ENCODE measurements at places on chromosomes 1 and 21.

DNA sequence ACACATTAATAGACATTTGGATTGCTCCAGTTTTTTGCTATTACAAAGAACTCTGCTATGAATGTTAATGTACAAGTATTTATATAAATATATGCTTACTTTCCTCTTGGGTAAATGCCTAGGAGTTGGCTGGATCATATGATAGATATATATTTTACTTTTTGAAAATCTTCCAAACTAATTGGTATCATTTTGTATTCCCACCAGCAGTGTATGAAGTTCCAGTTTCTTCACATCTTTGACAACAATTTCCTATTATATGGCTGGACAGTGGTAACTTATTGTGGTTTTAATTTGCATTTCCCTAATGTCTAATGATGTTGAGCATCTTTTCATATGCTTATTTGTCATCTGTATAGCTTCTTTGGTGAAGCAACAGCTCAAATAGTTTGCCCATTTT lies 23.8 kb upstream of the DIPK1A start:
- DNase-seq, result no peak

DNA sequence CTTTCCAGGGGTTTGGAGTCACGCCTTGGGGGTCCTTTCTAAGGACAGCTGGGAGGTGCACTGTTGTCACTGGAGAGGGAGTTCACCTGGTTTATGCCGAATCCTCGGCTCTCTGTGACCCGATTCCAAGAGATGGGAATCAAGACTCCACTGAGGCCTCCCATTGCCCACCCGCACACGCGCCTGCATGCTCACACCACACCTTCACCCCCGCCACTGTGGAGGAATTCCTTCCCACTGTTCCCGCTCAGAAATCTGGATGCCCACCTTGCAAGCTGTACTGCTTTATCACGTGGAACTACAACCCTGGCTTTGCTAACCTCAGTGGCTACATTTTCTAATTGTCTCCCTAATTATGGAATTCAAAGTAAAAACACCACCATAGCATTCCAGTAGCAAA lies 29.2 kb downstream of the PGBD5 start:
- no peak for DNase-seq

GRCh38 chr1:11525151-11525505 lies 46.2 kb downstream of the DISP3 start:
- no peak for DNase-seq

- DNase-seq, result no peak
These were observed 32.2 kb downstream of the VASH2 start for GRCh38 chr1:212982430-212983152.

GRCh38 chr1:93503163-93503562 lies 55.2 kb downstream of the FNBP1L start:
- DNase-seq, result no peak

DNA sequence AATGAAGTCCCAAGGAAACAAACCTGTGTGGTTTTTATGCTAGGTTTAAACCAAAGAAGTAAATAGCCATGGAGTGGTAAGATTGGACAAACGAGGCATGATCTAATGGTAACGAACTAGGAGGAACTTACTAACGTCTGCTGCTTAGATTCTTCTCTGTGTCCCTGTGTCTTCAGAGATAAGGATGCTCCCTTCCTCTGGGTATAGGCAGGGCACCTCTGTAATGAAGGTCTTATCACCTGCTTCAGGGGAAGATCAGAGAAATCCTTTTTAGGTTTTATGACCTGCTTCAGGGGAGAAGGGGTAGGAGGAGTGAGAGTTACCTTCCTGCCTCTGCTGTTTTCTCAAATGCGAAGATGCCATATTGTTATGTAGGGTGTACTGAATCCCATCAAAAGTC lies 214.9 kb upstream of the L1TD1 start:
- DNase-seq, result no peak

- no peak for DNase-seq
These were observed 224.1 kb downstream of the SLC45A1 start for GRCh38 chr1:8541961-8542521.

DNA sequence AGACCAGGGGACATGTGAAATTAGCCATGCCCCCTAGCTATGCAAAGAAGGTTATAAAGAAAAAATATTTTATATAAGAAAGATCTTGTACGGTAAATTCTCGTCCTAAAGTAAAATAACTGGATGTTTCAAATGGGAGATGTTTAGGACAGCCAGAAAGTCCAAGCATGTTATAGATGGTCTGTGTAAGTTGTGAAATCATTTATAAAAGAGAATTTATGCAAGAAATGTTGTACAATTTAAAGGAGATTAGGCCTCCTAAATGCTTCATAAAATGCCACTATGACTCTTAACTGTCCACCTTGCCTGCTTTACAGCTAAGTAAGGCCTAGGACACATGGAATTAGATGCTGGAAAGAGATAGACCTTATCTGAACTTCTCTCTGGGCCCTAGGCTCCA lies 118.1 kb upstream of the POGK start:
- DNase-seq, result no peak

DNA sequence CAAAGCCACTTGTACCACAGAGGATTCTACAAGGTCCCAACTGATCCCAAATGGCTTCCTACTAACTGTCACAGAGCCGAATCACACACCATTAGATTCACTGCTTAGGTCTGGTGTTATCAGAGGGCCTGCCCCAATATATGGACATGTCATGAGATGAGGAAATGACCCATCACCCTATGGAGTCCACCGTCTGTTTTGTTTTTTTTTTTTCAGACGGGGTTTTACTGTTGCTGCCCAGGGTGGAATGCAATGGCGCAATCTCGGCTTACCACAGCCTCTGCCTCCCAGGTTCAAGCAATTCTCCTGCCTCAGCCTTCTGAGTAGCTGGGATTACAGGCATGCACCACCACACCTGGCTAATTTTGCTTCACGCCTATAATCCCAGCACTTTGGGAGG lies 83.8 kb upstream of the ETS2 start:
- no peak for DNase-seq

DNA sequence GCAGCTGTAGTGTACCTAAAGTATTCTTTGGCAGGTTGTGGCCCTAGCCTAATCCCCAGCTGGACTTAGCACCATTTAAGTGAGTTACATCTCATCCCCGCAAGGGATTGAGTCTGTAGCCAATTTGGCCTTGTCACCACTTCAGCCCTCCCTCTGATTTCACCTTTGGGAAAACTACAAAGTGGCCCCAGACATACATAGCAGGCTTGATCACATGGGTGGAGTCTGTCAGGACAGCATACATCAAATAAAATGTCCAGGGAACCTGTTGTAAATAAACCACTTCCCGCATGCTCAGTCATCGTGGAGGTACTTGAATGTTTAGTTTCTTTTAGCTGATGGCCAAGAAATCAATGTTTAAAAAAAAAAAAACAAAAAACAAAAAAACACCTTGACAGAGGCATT lies 142.5 kb downstream of the DHRS3 start:
- DNase-seq, result no peak

- DNase-seq, result peak; percentile 12
These were observed 1.1 kb downstream of the MIA3 start for GRCh38 chr1:222618880-222619596.

DNA sequence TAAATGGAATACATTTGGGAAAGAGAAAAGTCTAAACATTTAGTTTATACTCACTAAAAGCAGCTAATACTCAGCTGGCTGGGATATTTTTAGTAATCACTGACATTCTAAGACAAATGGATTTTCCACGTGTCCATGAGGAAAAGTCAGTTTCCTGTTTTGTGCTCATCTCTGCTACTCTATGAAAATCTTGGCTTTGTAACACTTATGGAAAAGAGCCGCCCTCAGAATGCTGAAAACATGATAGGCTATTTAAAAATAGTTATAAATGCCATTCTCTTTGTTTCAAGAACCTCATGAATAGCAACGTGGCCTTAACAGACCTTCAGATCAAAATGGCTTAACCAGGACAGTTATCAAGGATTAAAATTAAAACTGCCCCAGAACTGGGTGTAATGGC lies 29.9 kb downstream of the MRAP start:
- no peak for DNase-seq

DNA sequence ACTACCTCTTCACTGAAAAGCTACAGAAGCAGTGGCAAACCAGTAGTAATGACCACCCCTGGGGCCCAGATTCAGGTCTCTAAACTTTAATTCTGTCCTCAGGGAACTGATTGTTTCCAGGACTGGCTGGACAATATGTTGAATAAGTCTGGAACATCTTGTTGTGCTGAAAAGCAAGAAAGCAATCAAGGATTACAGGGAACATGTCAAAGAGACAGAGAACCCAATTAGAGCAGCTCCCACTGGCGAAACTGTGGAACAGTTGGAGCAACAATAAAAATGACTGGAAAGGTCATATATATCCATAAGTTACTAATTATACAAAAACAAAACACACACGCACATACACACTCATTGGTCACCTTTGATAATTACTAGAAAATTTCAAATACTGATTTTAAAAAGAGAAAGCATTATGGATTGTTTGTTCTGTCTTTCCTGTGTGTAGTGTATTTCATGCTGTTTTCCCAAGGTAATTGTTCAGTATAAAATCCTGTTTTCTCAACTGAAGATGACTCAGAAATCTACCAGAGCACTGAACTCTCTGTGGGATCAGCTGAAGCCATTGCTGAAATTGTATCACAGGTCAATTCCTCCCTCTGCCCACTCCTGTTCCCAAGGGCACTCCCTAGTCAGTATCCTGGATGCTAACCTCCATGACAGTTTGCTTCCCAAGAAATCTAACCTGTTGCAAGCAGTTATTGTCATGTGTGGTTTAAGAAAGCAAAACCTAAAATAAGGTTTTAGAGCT lies 83.6 kb upstream of the RGS1 start:
- DNase-seq, result no peak

- DNase-seq, result no peak
These were observed 314.0 kb downstream of the NTNG1 start for GRCh38 chr1:107454791-107455190.

DNA sequence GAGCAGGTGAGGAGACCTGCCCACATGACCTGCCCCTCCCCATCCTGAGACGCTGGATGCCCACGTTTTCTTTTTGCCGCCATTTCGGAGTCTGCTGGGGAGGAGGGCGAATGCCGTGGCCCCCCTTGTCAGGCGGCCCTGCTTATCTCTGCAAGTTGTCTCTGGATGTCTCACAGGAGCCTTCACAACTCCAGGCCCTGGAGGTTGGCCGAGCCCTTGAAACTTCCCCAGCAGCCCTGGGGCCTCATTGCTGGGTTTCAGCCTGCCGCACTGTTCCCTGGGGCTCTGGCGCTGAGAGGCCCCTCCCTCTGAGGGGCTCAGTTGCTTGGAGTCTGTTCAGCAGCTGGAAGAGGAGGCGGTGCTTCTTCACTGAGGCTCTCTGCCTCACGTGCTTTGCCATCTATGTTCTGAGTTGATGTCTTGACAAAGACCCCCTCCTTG lies 29.8 kb upstream of the ZBTB21 start:
- DNase-seq, result no peak

- no peak for DNase-seq
These were observed 31.0 kb downstream of the AGO4 start for GRCh38 chr1:35838693-35839245.
